Fibroblast of villous mesenchyme (primary cell): ENCODE measurements at places on chromosomes 7 and 10.

DNA sequence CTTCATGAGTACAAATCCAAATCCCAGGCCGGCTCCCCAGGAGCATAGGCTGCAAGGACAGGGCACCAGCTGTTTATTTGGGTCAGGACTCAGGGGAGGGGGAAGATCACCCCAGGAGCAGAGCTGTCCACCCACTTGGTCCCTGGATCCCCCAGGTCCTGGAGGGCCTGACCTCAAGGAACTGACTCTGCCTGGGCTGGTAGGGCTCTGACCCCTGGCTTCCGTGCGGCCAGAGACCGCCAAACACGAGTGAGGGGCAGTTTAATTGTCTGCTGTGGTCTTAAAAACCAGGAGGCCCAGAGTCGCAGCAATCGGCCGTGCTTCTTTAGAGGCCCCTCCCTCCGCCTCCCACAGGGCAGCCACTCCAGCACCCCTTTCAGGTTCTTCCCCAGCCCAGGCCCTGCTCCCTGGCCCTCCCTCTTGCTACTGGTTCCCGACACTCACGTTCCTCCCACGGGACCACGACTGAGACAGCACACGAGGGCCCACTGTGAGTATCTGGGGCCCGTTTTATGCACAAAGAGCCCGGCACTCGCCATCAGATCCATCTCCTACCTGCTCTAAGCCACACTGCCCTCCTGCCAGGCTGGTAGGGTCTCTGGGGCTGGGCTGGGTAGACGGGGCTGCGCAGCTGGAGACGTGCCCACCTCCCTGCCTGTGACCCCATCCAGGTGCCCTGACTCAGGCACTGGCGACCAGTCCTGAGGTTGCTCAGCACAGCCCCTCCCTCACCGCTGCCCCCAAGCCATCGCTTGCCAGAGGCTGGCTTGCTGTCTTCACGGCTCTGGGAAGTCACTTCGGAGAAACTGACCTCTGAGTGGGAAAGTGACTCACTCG is 30.0 kb upstream of the CFAP46 start:
- no peak for DNase-seq

DNA sequence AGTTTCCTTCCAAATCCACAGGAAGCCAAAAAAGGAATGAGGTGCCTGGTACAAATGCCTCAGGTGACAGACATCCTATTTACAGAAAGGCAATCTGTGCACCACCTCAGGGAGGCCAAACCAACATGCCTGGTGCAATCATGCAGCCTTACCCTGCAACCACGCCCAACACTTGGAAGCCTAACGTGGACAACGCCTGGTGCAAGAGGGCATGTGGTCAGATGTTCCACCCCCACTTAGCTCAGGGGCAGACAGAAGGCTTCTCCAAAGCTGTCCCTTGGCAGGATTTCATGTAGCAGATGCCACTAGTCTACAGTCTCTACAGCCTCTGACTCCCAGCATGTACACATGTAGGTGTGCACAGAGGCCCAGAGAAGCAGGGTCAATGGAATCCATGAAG is 89.5 kb downstream of the KCNMA1 start:
- DNase-seq = no peak

DNA sequence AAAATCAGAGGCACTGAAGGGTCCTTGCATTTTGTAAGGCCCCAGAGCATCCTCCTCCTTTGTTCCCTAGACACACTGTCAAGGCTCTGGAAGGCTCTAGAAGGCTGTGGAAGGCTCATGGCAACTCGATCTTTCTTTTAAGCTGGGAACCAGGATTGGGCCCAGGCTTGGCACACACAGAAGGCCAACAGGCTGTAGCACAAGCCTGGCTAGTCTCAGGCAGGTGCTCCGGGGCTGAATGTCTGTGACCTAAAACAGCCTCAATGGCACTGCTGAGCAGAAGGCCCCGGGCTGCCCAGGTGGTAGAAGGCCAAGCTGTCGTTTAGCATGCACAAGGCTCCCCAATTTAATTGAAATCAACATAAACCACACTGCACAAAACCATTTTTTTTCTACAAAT is 55.7 kb downstream of the PRKAG2 start:
- DNase-seq = no peak

- peak; percentile 97 for DNase-seq
These were observed 272.3 kb downstream of the TRIL start for GRCh38 chr7:28685644-28686417.

- DNase-seq = no peak
These were observed 2.1 kb downstream of the MTURN start for GRCh38 chr7:30136743-30137485.

- no peak for DNase-seq
These were observed 104.1 kb upstream of the AFAP1L2 start for GRCh38 chr10:114508376-114508775.

GRCh38 chr10:19479854-19480253 is 336.4 kb upstream of the PLXDC2 start:
- no peak for DNase-seq

- no peak for DNase-seq
These were observed 1.7 kb downstream of the LRRC4 start for GRCh38 chr7:128029405-128029995.

DNA sequence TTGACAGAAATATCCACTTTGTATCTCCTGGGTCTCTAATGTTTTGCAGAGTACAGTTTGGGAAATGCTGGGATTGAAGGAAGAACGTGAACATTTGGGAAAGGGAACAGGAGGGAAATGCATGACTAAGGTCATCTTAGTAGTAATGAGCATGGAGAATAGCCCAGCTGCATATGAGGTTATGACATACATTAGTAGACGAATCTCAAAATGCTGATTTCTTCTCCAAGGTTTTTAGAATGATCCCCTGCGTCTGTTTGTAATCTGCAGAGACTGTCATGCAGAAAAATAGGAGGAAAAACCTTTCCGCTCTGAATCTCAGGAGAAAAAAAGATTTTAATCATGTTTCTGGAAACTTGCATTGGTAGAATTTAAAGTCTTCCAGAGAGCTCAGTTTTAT is 133.6 kb downstream of the PPP1R9A start:
- no peak for DNase-seq

DNA sequence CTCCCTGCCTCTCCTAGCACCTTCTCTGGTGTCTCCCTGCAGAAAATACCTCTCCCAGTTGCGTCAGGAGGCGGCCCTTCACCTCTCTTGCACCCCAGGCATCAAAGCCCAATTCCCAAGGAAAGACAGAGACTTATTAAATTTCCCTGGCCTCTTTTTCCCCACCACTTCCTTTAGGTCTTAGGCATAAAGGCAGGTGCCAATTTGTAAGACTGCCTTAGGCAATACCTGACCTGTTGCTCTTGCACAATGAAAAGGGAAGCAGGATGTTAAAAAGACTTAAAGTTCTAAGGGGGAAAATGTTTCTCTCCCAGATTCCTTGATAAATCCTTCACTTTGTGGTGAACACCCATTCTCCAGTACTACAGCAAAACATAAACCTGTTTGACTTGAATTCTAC is 186.7 kb downstream of the SLC25A13 start:
- DNase-seq = no peak

DNA sequence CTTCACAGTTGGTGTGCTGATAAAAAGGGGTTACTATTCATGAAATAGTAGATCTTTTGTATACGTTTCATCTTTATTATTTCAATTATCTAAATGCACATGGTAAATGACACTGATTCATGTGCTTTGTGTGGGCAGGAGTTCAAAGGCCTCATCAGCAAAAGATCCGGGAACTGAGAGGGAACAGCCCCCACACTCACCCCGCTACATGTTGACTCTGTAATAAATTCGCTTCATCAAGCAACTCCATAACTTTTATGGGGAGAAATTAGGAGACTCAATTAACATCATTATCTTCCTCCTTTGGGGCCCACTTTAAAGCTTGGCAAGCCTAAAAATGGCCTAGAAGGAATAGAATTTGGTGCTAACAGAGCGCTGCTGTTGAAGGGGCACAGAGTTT is 250.7 kb upstream of the BMPER start:
- peak; percentile 2 for DNase-seq

- peak; percentile 62 for DNase-seq
These were observed 3.0 kb downstream of the ZYX start for GRCh38 chr7:143384148-143384547.

DNA sequence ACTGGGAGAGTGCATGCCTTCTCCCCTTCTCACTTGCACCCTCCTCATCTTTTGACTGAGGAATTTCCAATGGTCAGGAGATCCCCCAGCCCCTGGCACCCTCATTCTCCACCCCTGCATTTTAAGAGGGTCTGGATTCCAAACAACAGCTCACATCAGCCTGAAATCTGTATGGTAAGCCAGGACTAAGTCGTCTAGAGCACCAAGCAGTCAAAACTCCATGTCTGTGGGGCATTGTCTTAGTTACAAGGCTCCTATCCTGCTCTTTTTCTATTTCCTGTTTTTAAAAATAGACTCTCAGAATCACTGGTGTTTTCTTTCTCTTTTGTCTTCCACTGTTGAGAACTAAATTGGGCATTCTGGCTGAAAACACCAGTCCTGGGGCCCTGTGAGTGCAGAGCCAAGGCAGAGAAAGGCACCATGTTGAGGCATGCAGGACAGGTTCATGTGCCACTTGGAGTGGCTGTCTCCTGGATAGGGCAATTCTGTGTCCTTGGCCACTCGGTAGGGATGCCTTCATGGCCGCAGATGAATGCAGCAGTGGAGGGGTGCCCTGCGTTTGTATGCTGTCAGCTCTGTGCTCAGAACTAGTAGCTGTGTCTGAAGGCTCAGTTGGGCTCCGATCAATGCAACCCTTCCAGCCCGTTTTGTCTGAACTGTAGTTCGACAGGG is 216.6 kb upstream of the YAE1 start:
- no peak for DNase-seq

- no peak for DNase-seq
These were observed 9.1 kb upstream of the PRPS1L1 start for GRCh38 chr7:18036783-18037182.

GRCh38 chr10:15625261-15625660 is 94.5 kb downstream of the ITGA8 start:
- no peak for DNase-seq

- DNase-seq = no peak
These were observed 298.3 kb downstream of the ARL4A start for GRCh38 chr7:12985752-12986151.
